ENCODE measurements at places on chromosomes 6 and 20.

GRCh38 chr6:145643760-145644159, 91.6 kb downstream of the EPM2A start:
- no peak for DNase-seq

DNA sequence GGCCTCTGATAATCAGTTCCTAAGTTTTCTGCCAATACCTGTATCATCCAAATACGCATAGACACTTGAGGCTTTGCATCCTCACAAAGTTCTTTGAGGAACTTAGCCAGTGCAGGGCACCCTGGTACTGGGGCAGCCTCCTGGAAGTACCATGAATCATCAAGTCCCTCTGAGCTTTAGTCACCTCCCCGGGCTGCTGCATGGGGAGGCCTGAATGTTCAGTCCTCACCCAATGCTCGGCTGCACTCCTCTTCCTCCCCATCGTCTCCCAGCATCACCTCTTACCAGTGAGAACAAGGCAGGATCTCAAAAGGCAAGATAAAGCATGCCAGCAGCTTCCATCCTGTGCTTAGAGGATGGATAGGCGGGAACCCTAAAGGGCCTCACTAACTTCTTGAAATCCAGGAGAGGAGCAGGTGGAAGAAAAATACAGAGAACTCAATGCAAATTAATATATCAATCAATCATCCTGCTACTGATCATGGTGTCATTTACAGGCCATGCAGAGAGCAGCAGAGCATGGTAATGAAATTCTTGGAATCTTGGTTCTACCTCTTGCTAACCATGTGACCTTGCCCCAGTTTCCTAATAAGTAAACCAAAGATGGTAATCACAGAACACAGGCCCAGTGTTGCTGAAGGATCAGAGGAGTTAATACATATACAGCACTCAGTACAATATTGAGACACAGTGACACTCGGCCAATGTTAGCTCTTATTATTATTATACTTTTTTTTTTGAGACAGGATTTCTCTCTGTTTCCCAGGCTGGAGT, 4.7 kb upstream of the CCN6 start:
- DNase-seq = no peak

GRCh38 chr6:33813990-33814985, 10.5 kb upstream of the MLN start:
- DNase-seq = no peak

- DNase-seq = no peak
Observed at GRCh38 chr6:167572841-167573271, 248.0 kb downstream of the TTLL2 start.

DNA sequence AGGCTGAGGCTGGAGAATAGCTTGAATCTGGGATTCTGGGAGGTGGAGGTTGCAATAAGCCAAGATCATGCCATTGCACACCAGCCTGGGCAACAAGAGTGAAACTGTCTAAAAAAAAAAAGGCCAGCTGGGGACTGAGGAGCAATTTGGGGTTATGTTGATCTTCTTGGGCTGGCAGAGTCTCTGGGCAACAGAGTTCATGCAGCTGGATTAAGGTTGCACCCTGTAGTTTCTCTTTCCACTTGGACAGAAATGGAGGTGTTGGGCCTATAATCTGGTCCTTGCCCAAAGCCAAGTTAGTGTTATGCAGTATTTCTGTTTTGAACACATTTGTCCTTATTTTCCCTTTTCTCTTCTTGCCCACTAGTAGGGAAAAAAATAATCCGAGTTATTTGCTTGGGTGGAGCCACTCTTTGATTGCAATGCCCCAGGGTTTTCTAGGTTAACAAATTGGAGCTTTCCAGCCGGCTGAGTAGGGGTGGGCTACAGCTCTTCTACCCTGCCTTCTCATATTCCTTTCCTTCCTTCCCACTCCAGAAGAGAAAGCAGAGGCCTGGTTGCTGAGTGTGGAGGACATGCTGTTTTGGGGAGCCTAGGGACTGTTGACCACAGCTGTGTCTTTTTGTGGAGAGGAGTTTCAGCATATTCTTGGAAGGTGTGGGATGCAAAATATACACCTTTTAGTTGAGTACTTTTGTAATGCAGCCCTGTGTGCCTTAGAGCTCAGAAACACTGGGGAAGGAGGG, 213.9 kb downstream of the SOX4 start:
- no peak for DNase-seq

DNA sequence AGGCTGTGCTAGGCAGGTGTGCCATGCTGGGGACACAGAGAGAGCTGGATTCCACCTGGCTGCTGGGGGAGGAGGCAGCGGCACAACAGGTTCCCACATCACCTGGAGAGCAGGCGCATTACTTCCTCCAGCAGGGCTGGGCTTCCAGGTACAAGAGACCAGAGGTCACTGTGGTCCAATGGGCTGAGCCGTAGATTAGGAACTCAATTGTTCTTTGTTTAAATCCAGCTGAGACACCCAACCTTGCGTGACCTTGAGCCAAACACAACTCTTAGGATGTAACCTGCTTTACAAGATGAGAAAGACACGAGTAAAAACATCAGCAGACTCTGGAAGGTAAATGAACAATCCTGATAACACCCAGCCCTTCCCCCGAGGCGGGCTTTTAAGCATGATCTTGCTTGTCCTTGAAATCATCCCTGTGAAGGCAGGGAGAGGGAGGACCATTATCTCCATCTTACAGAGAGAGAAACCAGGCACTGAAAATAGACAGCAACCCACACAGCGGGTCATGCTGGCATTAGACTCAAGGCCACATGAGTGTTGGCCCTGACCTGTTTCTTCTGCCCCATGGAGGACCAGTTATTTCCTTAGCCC, 216.5 kb upstream of the RREB1 start:
- no peak for DNase-seq

DNA sequence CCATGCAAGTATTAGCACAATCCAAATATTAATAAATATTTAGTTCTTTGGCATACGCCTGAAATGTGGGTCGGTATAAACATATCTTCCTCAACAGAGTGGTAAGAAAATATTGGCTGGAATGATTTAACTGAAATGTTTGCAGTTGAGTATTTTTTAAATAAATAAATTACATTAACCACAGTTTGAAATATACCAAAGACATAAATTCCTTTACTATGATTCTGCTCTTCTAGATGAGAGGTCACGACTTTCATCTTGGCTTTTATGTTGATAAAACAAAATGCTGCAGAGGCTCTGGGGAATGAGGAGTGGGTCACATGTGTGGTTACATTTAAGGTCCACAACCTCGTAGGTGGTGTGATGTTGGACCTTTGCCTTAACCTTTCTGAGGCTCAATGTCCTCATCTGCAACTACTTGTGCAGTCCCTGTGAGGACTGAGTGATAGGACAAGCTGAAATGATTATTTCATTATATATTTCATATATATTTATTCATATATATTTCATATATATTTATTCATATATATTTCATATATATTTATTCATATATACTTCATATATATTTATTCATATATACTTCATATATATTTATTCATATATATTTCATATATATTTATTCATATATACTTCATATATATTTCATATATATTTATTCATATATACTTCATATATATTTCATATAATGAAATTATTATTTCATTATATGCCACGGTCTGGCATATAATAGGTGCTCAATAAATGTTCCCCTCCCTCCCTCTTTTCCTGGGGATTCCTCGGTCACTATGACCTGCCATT, 107.4 kb downstream of the SAMD5 start:
- DNase-seq = no peak

DNA sequence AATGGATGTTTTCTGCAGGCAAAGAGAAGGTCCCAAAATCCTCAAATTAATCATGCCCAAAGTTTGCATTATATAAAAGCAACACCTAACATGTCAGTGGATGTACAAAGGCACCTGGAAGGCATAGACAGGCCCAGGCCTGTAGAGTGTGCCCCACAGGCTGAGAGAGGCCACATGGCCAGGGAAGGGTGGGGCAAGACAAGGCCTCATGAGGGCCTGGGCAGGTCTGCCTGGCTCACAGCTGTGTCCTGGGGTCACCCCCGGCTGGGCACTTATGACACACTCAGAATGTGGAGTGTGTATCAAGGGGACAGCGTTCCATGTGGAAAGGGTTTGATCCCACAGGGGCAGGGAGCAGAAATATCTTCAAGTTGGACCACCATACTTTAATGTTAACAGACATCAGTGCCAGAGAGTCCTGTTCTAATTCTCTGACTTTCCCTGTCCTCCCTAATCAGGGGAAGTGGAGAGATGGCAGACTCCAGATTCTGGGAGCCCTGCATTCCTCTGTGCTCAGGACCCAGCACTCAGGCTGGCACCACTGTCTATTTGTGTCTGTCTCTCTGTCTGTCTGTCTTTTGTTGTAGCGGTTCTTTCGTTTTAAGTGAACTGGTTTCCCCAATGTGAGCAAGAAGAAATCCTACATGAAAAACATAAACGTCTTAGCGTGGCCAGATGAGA, 178.3 kb upstream of the FOXA2 start:
- DNase-seq = no peak

DNA sequence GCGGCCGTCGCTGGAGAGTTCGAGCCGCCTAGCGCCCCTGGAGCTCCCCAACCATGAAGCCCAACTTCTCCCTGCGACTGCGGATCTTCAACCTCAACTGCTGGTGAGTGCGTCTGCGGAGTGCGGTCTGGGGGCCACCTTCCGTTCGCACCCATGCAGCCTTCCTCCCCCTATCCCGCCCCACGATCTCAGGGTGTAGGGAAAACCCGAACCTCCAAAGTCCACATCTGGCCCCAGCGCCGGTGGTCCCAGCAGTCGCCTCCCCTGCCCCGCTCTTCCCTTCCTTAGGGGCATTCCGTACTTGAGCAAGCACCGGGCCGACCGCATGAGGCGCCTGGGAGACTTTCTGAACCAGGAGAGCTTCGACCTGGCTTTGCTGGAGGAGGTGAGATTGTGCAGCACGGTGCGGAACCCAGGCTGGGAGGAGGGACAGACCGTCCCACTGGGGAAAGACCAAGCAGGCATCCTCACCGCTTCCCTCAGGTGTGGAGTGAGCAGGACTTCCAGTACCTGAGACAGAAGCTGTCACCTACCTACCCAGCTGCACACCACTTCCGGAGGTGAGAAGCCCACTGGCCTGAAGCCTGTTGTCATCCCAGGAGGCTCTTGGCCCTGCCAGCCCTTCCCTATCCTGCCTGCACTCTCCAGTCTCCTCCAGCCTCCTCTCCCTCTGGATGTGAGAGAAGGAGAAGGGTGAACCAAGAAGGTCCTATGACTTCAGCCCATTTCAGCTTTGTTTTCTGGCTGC, 719 bp downstream of the SMPD2 start:
- no peak for DNase-seq

DNA sequence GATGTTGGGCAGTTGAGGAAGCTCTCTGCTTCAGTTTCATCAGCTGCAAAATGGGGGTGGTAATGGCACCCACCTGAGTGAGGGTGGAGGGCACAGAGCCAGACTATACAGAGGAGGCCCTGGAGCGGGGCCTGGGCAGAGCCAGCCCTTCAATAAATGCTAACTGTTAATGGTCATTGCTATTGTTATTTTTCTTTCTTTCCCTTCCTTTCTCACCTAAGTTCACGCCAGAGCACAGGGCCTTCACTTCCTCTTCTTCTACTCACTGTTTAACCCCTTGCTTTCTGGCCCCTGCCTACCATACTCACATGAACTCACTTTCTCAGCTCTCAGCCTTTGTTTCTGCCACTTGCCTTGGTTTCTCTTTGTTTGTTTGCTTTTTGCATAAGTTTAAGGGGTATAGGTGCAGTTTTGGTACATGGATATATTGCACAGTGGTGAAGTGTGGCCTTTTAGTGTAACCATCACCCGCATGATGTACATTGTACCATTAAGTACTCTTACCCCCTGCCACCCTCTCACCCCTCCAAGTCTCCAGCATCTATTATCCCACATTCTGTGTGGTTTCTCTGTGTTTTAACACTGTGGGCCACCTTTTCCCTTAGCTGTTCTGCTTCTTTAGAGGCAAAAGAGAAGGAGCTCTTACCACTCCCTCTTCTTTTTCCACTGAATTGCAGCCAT, 7.5 kb upstream of the RREB1 start:
- no peak for DNase-seq

- no peak for DNase-seq
Observed at GRCh38 chr20:33853507-33853813, 42.3 kb downstream of the CHMP4B start.

Data from renal cortex interstitium (tissue), 15 donors.